ENCODE measurements at places on chromosomes 2 and 18.

DNA sequence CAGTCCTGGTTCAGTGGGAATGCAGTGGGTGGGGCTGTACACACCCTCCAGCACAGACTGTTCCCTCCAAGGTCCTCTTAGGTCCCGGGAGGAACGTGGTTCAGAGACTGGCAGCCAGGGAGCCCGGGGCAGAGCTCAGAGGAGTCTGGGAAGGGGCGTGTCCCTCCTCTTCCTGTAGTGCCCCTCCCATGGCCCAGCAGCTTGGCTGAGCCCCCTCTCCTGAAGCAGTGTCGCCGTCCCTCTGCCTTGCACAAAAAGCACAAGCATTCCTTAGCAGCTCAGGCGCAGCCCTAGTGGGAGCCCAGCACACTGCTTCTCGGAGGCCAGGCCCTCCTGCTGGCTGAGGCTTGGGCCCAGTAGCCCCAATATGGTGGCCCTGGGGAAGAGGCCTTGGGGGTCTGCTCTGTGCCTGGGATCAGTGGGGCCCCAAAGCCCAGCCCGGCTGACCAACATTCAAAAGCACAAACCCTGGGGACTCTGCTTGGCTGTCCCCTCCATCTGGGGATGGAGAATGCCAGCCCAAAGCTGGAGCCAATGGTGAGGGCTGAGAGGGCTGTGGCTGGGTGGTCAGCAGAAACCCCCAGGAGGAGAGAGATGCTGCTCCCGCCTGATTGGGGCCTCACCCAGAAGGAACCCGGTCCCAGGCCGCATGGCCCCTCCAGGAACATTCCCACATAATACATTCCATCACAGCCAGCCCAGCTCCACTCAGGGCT lies 17.5 kb upstream of the FAHD2A start:
- no peak for DNase-seq

DNA sequence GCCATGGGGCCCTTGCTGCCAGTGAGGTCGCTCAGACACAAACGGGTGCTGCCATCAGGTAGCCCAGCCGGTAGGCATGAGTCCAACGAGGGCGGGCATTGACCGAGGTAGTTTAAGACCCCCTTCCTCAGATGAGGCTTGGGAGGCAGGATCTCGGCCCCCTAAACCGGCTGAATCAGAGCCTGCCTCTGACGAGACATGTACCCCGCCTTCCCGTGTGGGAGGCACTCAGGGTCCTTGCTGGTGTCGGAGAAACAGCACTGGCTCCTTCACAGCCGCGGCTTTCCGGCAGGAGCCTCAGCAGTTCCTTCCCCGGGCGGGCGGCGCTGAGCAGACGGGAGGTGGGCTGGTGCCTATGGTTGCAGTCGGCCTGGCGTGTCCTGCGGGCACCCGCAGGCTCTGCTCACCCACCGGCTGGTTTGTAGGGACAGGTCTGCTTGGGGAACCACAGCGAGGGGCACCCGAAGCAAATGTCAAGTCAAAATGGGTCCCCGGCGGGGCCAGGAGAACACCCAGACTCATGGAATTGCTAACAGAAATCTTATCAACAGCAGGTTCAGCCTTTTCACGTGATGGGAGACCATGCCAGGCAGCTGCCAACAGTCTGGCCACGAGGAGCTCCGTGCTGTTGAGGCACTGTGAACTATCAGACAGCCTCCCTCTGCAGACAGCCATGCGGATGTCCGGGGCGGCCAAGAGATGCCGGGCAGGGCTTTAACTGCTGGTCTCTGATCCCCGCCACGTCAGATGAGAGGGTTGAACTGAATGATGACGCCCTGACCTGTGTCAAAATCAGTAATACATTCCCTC lies 2.8 kb downstream of the KCNG2 start:
- no peak for DNase-seq

DNA sequence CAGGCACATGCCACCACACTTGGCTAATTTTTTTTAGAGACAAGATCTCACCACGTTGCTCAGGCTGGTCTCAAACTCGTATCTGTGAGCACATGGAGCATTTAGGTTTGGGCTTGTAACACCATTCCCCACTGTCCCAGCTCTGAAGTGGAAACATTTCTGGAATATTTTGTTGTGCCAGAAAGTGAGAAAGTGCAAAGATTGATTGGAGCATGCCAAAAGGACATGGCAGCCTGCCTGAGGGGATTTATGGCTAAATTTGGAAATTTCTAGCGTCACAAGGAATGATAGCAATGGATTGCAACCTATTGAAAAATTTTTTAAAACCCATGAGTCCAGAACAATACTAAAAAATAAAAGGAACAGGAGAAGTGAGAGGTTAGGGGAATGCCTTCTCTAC lies 136.8 kb downstream of the ESCO1 start:
- DNase-seq = no peak

DNA sequence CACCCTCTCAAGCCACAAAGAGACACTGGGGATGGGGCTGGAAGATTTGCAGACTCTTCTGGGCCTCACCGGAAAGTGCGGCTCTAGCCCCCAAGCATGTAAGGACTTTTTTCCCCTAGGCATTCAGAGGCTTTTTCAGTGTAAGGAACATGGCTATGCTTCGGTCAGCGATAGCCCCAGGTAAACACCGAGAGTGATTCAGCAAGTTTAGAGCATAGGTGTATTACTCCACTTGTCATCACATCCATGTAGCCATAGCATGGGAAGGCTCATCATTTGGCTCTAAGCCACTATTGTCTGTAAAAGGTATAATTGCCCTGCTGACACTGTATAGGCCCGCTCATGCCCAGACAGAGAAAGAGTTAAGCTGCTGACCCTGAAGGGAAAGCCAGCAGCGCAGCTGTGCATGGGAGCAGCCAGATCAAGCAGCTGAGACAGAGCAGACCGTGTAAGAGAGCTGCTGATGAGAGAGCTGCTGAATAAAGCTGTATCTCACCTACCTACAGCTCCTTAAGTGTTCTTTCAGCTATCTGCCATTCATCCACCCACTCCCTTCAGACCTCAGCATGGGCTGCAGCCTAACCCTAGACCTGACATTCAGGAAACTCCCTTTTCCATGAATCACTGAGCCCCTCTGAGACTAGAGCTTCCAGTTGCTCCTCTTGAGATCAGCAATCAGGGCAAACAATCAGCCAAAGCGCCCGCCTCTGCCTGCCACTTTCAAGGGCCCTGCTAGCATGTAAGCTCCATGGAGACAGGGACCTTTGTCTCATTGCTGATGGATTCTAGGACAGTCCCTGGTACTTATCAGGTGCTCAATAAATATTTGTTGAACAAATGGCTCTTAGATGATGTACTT lies 25.5 kb downstream of the LGALSL start:
- DNase-seq = no peak

- no peak for DNase-seq
Observed at GRCh38 chr2:151325581-151326095, 31.8 kb upstream of the TNFAIP6 start.

DNA sequence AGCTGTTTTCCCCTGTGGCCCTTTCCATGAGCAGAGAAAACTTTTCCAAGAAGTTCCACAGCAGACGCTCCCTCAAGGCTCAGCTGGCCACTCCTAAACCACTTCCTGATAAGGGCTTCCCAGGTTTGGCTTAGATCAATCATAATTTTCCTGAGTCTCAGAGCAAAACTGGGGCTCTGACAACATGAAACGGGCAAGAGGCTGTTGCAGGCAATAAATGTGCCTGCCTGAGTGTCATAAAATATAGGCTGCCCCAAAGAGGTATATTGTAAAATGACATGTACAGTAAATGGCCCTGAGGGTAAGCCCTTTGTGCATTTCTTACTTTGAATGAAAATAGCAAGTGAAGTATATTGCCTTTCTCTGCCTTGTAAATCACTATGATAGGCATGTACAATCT lies 105.6 kb upstream of the UXS1 start:
- DNase-seq = no peak

DNA sequence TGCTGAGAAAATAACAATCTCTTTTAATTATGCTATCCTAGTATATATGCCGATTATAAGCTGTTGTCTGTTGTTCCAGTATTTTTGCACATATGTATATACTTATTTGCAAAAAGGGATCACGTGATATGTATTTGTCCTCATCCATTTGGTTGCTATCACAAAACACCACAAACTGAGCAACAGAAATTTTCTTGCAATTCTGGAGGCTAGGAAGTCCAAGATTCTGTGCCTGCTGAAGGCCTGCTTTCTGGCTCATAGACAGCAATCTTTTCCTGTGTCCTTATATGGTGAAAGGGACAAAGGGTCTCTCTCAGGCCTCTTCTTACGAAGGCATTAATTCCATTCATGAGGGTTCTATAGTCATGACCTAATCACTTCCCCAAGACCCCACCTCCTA lies 186.5 kb downstream of the LPIN1 start:
- no peak for DNase-seq

GRCh38 chr2:223952280-223952968 lies 4.8 kb upstream of the MRPL44 start:
- no peak for DNase-seq

- no peak for DNase-seq
Observed at GRCh38 chr2:151071906-151072305, 189.8 kb downstream of the RBM43 start.

- no peak for DNase-seq
Observed at GRCh38 chr2:49404108-49404507, 249.8 kb upstream of the FSHR start.

DNA sequence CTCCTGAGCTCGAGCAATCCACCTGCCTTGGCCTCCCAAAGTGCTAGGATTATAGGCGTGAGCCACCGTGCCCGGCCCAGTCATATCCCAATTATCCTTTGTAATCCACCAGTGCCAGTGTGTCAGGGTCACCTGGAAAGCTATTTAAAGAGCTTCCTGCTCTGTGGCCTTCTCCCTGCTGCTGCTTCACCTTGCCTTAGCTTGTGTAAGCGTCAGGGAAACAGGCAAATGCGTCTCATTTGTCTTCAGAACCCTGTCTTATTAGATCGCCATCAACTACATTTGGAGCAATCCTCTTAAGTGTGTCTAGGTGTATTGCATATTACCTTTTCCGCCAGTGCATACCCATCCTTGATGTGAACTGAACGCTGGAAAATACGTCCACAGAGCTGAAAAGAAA lies 10.2 kb downstream of the KIF5C start:
- DNase-seq = no peak

DNA sequence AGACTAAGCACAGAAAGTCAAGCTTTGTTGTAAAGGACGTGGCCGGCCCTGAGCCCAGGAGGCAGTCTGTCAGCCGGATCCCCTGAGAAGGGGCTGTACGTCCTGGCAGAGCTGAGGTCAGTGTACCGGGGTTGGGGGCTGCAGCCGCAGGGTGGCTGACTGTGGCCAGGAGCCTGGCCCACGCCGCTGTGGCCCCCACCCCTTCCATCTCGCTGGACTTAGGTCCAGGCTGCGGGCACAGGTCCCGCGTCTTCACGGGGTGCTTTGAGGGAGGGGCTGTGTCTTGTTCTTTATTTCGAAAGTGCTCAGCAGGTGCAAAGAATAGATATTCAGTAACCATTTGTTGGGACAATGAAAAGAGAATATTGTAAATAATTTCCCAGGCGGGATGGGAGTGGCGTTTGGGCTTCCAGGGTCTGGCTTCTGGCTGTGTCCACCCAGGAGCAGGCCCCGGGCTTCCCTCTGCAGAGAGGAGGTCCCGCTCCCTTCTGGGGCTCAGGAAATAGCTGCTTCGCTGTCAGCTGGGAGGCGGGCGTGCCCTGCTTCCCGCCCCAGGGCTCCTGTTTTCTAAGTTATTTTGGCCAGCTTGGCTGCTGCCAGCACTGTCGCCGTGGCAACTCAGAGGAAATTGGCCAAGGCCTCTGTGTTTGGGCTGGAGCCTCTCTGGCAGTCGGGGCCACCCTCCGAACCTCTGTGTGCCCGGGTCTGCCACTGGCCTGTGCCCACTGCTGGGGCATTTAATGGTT lies 7.4 kb downstream of the NFATC1 start:
- no peak for DNase-seq

DNA sequence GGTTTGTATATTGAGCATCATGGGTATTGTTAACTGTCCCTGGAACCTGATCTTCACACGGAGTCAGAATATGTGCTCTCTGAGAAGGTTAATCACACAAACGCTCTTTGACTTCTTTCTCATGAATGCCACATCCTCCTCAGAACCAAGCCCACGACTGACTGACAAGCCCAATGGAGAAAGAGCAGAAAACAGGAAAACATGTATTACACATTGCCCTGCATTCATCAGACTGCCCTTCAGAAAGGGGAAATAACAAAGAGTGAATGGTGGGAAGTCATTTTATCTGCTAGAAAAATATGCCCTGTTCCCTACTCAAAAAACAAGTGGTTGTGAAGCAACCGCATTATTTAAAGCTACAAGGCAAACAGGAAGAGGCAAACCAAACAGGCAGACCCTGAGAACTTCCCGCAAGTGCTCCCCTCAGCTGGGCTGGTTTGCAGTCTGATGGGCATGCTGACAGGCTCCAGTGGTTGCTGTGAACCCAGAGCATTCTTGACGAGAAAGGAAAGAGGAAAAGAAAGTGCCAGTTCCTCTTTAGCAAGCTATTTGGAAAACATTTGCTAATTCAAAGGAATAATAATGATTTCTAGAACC lies 172.9 kb upstream of the SETBP1 start:
- DNase-seq = no peak

- DNase-seq = peak; percentile 44
Observed at GRCh38 chr2:11248-11941, 34.9 kb downstream of the FAM110C start.

GRCh38 chr2:166784296-166784946 lies 103.9 kb upstream of the XIRP2 start:
- no peak for DNase-seq

DNA sequence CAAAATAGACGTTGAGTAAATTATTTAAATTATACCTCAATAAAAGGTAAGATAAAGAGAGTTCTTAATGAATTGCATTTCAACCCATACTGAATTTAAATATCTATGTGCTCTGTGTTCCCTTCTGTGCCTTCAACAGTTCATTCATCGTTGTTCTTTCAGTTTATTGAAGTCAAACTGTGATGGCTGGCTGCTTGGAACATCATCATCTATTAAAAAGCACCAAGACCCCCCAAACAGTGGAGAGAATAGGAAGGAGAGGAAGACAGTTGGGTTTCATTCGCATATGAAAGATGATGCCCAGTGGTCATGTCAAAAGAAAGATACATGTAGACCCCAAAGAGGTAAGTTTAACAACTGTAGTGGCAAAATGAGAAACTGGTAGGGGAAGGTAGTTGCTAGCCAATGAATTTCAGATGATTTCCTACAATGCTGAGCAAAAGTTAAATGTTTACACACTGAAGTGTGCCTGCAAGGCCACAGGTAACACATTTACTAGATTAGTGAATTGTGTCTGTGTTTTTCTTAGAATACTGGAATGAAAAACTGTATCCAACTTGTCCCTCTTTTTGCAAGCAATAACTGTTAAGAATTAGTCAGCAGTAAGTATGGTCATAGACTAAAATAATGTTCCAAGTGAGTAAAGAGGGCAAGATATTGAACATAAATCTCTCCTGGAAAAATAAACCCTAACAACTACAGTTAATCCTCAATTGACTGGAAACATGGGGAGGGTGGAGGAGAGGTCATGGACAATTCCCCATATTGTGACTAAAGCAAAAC lies 331.3 kb downstream of the KIAA1328 start:
- DNase-seq = no peak

Data from activated T-helper 1 cell treated with anti-CD3 and anti-CD28 coated beads, Interleukin-2, amount 50 U/mL, for 16 hours (primary cell).